Stimulated activated CD4-positive, alpha-beta T cell treated with anti-CD3 and anti-CD28 coated beads, Interleukin-4, amount 100 ng/mL, for 4 hours (primary cell): ENCODE measurements at places on chromosomes 7 and 10.

- no peak for DNase-seq
Measured at GRCh38 chr7:33640741-33641140, 264.6 kb upstream of the BMPER start.

GRCh38 chr10:32332299-32332750, 14.6 kb downstream of the EPC1 start:
- DNase-seq: peak; percentile 47

- no peak for DNase-seq
Measured at GRCh38 chr7:153413540-153414287, 638.5 kb upstream of the DPP6 start.

DNA sequence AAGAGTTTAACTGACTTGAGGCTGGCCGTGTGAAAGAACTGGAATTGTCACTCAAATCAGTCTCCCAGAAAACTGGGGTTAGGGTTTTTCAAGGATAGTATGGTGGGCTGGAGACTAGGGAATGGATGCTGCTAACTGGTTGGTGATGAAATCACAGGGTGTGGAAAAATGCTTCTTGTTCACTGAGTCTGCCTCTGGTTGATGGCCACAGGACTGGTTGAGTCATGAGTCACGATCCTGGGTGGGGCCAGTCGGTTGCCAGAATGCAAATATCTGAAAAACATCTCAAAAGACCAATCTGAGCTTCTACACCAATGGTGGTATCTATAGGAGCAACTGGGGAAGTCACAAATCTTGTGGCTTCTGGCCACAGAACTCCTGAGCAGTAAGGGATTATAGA, 16.3 kb upstream of the BAMBI start:
- no peak for DNase-seq

GRCh38 chr7:2978408-2978807, 65.3 kb downstream of the CARD11 start:
- DNase-seq: peak; percentile 86

- DNase-seq: no peak
Measured at GRCh38 chr7:104093127-104093526, 103.7 kb upstream of the RELN start.

DNA sequence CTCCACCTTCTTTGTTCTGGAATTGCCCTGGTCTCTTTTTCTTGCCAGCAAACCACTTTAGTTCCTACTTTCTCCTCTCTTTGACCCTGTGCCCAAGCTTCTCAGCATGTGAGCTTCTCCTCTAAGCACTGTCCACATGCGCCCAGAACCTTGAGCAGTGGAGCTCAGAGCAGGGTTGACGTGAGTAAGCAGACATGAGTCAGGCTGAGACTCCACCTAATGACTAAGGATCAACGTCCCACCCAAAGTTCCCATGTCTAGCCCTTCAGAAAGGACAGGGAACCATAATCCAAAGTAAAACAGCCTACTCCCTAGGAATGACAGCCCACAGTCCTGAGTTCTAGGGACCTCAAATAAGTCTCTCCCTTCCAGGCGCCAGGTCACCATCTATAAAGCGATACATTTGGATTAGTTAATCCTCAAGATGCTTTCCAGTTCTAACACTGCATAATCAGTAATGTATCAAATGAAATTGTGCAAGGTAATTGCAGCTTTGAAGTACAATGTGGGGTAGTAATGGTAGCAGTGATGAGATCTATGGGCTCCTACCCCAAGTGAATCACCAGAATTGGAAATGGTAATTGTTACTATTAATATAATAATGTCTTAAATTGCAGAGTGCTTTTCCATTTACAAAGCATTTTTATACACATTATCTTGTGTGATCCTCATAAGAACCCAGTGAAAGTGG, 44.5 kb downstream of the KCNMA1 start:
- no peak for DNase-seq

DNA sequence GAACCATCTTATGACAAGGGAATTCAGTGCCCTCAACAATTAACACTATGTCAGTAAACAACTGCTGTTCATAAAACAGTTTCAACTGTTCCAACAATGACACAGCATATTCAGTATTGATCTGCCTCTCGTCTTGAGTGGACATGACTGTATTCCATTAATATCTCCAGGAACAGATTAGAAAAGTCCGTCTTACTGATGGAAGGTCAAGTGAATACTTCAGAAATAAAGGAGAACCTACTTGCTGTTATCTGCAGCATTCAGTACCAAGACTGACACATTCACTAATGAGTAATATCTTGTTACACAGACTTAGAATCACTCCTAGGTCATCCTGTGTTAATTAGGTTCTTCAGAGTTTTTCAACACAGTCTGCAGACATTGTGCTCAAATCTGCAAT, 12.1 kb downstream of the KBTBD2 start:
- DNase-seq: no peak

DNA sequence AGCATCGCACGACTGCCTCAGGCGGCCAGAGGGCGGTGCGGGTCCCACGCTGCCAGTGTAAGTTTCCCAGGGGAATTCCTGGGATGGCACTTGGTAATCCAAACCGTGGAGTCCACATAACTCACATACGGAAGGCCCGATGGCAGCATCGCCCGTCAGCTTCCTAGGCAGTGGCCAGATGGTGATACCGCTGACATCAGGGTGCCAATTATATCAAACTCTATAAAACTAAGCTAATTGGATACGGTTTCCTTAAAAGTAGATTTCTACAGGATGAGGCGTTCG, 189.8 kb downstream of the CELF2 start:
- no peak for DNase-seq

- no peak for DNase-seq
Measured at GRCh38 chr10:124450012-124450782, at the start of gene NKX1-2. NKX1-2 (minus strand) TSS chr10:124450035; CDS start chr10:124449943, 92 bp downstream.

DNA sequence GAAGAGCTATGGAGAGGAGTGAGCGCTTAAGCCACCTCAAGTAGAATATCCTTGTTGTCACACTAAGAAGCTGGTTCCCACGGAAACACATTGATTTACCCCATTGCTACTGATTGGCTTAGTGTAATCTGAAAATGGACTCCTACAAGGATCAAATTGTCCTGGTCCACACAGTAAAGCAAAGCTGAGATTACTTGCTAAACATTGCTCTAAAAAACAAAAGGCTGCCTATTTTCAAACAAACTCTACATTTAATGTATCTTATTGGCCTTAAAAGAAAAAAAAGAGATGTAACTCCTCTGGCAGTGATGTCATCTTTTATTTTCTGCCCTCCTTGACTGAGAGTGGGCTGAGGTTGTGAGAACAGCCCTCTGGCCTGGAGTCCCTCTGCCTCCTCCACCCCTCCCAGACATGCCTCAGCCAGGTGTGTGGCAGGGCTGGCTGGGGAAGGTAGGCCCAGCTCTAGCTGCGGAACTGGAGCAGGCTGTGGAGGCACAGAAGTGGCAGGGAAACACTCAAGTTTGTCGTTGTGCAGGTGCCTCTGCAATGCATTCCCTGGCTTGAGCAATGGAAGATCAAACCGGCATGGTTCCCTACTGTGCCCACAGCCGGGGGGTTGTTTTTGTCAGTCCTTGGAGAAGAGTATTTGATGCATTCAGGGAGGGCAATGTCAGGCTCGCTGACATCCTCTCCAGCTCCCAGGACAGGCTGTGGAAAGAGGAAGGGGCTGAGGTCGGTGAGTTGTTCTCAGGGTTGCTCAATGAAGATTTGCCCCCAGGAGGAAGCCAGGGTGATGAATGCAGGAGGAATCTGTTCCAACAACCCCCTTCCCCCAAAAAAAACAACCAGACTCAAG, 9.1 kb downstream of the KLF6 start:
- DNase-seq: no peak

DNA sequence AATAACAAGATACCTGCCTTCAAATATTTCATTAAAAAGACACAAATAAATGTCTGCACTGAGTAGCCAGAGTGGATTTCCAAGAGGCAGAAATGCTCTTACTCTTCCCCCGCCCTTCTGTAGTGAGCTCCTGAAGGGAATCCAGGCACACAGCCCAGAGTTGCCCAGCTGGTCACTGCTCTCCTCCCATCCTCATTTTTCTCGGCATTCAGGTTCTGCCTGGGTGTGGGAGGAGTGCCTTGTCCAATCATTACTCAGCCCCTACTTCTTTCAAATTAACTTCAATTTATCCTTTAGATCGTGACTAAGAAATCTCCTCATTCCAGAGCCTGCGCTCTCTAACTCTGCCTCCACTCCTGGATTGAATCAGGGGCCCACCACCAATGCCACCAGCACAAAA, 12.2 kb downstream of the CCDC6 start:
- no peak for DNase-seq

- no peak for DNase-seq
Measured at GRCh38 chr7:147053746-147054145, 937.1 kb downstream of the CNTNAP2 start.

GRCh38 chr7:50330696-50331095, 26.2 kb downstream of the IKZF1 start:
- DNase-seq: no peak

- no peak for DNase-seq
Measured at GRCh38 chr10:33111488-33112051, 153.5 kb upstream of the ITGB1 start.

DNA sequence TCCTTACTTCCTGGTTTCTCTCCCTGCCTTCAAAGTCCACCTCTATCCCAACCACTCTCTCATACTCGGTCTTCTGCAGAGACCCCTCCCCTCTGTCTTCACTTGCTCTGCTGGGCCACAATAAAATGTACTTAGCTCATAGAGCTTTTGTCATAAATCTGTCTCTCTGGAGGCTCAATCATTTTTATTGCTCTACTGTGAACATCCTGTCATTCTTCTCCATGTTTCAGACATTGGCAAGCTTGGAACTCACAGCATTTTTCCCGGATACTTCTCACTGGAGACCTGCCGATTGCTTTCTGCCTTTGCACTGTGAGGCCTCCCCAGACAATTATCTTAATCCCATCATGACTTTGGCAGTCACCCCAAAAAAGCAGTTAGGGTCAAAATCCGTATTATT, 192.3 kb upstream of the ZMIZ1 start:
- no peak for DNase-seq

DNA sequence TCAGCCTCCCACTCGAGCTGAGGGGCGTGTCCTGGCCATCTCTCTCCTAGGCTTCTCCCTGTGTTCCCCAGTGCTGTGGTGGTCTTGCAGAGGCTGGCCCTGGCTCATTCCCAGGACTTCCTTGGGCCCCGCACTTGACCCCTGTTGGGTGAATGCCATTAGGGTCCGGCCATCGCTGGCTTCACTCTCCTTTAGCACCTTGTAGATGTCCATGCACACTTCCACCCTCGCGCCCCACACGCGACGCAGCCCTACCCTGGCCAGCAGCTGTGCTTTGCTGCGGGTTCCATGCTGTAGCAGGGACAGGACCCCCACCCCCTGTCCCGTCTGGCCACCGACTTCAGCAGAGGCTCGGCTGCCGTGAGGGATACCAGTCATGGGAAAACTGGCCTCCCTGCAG, 46.3 kb downstream of the PITRM1 start:
- DNase-seq: no peak

- DNase-seq: no peak
Measured at GRCh38 chr7:40282858-40283257, 148.1 kb downstream of the SUGCT start.

DNA sequence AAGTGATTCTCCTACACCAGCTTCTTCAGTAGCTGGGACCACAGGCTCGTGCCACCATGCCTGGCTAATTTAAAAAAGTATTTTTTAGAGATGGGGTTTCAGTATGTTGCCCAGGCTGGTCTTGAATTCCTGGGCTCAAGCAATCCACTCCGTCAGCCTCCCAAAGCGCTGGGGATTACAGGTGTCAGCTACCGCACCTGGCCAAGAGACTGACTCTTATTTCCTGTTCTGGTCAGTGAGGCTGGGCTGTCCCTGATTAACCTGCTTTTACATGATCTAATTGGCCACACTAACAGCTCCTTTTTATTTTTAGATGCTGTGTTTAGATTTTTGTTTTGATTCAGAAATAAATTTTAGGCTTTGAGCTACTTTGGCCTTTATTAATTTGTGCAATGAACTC, 203.9 kb downstream of the NXPH1 start:
- DNase-seq: no peak

GRCh38 chr7:148914208-148914777, 30.2 kb upstream of the EZH2 start:
- DNase-seq: peak; percentile 71

- no peak for DNase-seq
Measured at GRCh38 chr10:62694537-62695126, 109.9 kb upstream of the ADO start.

DNA sequence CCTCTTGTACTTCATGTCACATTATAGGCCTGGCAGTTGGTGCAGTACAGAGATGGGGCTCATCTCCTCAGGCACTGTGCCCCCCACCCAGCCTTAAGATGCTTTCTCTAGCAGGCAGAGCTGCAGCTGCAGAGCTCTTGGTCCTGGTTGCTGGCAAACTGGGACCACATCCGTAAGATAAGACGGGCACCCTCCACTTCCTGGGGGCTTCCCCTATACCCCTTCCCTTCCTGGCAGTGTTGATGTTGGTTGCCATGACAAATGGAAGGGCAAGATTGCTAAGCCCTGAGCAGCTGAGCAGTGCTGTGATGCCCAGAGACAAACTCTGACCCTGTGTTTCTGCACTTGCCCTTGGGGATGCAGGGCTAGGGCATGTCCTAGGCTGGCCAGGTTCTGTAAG, 103.4 kb upstream of the ANLN start:
- peak; percentile 29 for DNase-seq

GRCh38 chr7:145534301-145534700, 582.3 kb upstream of the CNTNAP2 start:
- DNase-seq: no peak

GRCh38 chr7:8229927-8230326, 32.0 kb downstream of the ICA1 start:
- no peak for DNase-seq

DNA sequence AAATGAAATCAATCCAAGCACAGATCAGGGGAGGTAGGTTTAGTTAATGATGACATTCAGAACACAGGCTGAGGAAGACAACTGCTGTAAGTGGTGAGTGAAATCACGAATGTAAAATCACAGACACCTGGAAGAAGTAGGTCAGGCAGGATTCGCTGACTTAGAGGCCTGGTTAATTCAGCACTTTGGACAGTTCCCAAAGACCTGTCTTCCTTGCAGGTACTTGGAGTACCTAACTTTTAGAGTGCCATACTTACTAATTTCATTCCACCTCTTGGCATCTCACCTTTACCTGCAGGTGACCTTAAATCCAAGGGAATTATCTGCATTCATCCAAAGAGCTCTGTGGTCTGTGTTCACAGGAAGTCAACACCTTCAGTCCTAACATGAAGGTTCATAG, 822.3 kb downstream of the PHTF2 start:
- DNase-seq: no peak

DNA sequence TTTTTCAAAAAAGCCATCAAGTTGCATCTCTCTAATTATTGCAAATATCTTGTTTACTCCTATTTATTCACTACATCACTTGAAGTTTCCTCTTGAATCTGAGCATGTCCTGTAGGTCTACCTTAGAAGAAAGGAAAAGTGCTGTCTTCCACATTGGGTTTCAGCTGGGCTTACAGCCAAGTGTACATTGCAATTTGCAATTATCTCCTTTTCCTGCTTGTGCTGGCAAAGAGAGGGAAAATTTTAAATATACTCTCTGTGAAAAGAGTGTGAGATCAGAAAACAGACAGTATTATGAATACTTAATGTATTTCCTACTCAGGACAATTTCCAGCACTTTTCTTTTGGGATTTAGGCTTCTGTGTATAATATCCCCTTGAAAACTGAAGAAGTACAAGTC, 839.7 kb downstream of the CNTNAP2 start:
- no peak for DNase-seq
